ENCODE measurements at places on chromosomes 16 and 17.

- DNase-seq: no peak
Observed at GRCh38 chr17:57694051-57694450, 51.0 kb downstream of the CCDC182 start.

- no peak for DNase-seq
Observed at GRCh38 chr17:51057534-51057933, 63.1 kb downstream of the SPAG9 start.

DNA sequence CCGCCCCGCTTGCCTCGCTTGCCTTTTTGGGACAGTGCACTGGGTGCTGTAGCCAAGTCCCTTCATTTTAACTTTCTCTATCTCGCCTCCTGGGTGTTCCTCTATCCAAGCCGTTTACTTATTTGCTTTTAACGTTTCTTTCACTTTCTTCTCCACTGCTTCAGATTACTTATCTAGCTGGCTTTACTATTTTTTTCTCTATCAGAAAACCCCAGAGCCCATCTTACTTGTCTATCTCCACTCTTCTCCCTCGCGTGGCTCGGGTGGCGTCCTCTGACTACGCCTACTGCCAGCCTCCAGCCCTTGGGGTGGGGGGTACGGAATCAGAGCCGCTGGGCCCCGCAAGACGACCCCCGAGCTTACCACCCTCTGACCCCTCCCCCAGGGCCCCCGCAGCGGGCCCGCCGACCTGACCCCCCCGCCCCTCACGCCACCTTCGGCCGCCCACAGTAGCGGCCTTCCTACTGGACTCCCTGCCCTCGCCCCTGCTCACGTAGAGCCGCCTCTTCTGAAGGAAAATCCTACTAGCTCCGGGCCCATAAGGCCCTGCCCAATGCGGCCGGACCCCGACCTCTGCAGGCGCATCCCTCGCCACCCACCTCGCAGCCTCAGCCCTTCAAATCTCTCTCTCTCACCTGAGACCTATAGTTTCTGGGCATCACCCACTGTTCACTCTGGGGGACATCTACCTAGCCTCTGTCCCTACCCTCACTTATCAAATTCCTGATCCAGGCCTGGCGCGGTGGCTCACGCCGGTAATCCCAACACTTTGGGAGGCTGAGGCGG lies 1.0 kb upstream of the SLC12A4 start:
- DNase-seq: no peak

GRCh38 chr16:78004517-78004916 lies 17.8 kb upstream of the CLEC3A start:
- DNase-seq: no peak

Measured in cerebellar cortex (tissue), 1 donor.